ENCODE measurements at places on chromosomes 2 and 18. TPM values are rescaled to one million over a fixed set of nuclear protein-coding genes. Genes with fewer than 3 reads are reported as not detected.

CRYGD gene
- not detected for total RNA-seq

POTEE gene
- total RNA-seq = 0.07 TPM

CAPN14 gene
- total RNA-seq = 0.35 TPM

TTR gene
- not detected for total RNA-seq

MALT1 gene
- total RNA-seq = 31.6 TPM

HJURP gene
- total RNA-seq = 40.1 TPM

ELOA2 gene
- not detected for total RNA-seq

MYCN gene
- 0.10 TPM for total RNA-seq

SNED1 gene
- not detected for total RNA-seq

MDH1B gene
- total RNA-seq = 0.48 TPM

CRYBA2 gene
- total RNA-seq = not detected

FEV gene
- total RNA-seq = not detected

SLC4A1AP gene
- 29.9 TPM for total RNA-seq

GPR39 gene
- total RNA-seq = 10.5 TPM

OTOS gene
- not detected for total RNA-seq

MRPL44 gene
- total RNA-seq = 33.2 TPM

METAP1D gene
- total RNA-seq = 6.0 TPM

XIRP2 gene
- total RNA-seq = not detected

SCLY gene
- total RNA-seq = 24.6 TPM

NEUROD1 gene
- total RNA-seq = not detected

ELMOD3 gene
- total RNA-seq = 14.1 TPM

TUBB8B gene
- 0.67 TPM for total RNA-seq

SCG2 gene
- total RNA-seq = 0.14 TPM

CENPA gene
- 39.0 TPM for total RNA-seq

PCGF1 gene
- 27.5 TPM for total RNA-seq

SERPINB10 gene
- total RNA-seq = 2.3 TPM

KIF5C gene
- 0.07 TPM for total RNA-seq

PRKAG3 gene
- not detected for total RNA-seq

B4GALT6 gene
- 8.3 TPM for total RNA-seq

DSC2 gene
- total RNA-seq = 31.4 TPM

CD8B2 gene
- not detected for total RNA-seq

NIF3L1 gene
- 38.6 TPM for total RNA-seq

TOGARAM2 gene
- 0.24 TPM for total RNA-seq

ZNF892 gene
- 8.7 TPM for total RNA-seq

ALPP gene
- total RNA-seq = not detected

SDC1 gene
- 1,305 TPM for total RNA-seq

PLGLB1 gene
- total RNA-seq = 0.28 TPM

ABCG8 gene
- total RNA-seq = not detected

CFAP65 gene
- not detected for total RNA-seq

FBXO36 gene
- 1.9 TPM for total RNA-seq

XDH gene
- 19.3 TPM for total RNA-seq

LAMA3 gene
- total RNA-seq = 2,643 TPM

TUBA4B gene
- not detected for total RNA-seq

CCDC93 gene
- total RNA-seq = 16.8 TPM

Data from foreskin keratinocyte (primary cell).